ENCODE measurements at places on chromosomes 13 and 19.
A peak's percentile ranks its signal among the peaks of the same experiment; 100 is the strongest.

GRCh38 chr13:51235756-51236490 is 13.7 kb downstream of the FAM124A start:
- no peak for DNase-seq

GRCh38 chr13:44220948-44221347 is 152.7 kb upstream of the SERP2 start:
- no peak for DNase-seq

DNA sequence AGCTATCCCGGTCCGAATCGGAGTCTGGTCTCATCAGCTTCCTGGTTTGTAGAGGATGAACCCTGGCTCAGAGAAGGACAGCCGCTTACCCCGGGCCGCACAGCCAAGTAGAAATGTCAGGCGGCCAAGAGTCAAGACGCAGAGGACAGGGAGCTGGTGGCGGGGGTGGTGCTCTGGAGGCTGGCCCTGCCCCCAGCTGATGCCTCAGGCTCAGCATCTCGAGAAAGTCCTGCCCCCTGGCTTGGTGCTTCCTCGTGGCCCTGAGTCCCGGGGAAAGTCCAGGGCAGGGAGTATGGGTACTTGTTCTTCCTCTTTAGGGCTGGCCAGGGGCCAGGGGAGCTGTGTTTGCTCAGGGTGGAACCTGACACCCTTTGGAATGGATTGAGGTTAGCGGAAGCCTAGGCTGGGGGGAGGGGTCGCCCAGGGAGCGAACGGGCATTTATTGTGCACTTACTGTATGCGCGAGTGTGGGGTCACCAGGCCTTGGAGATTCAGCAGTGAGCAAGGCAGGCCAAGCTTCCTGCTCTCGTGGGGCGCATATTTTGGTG is 2.2 kb downstream of the TJP3 start:
- no peak for DNase-seq

GRCh38 chr19:38656171-38656981 is 8.9 kb downstream of the ACTN4 start:
- DNase-seq: peak; percentile 27

GRCh38 chr13:42396501-42396900 is 124.5 kb downstream of the AKAP11 start:
- DNase-seq: no peak

GRCh38 chr13:30779016-30779415 is 43.7 kb downstream of the ALOX5AP start:
- DNase-seq: no peak

DNA sequence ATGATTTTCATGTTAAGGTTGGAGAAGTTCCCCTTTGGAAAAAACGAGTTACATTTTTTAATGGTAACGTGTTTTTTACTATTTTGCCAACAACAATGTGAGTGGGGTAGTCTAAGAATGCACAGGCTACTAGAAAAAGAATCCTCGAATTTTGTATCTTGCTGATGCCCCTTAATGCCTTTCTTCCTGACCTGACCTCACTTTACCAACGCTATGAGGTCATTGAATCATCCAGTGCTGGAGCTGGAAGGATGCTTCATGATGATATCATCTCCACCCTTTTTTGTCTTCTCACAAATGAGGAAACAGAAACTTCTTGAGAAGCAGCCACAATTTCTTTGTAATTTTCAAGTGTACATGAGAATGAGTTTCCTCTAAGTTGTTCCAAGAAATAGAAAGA is 8.2 kb upstream of the UBL3 start:
- no peak for DNase-seq

GRCh38 chr13:68666774-68667397 is 1436.8 kb upstream of the PCDH9 start:
- DNase-seq: no peak

- DNase-seq: no peak
Observed at GRCh38 chr13:39036212-39036611, 1.7 kb downstream of the PROSER1 start.

DNA sequence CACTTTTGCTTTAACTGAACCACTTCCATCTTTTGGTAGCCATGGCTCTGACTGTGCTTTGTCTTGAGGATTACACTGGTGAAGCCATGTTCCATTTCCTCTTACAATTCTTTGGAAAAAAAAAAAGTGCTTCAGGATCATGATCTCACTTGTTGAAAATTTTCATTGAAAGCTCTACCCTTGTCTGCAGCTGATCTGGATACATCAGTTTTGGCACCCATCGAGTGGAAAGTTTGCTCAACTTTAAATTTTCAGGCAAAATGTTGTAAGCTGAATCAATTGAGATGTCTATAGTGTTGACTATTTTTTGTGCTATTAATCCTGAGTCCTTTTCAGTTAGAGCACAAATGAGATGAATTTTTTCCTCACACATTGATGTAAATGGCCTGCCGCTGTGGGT is 48.3 kb upstream of the RFXAP start:
- no peak for DNase-seq

DNA sequence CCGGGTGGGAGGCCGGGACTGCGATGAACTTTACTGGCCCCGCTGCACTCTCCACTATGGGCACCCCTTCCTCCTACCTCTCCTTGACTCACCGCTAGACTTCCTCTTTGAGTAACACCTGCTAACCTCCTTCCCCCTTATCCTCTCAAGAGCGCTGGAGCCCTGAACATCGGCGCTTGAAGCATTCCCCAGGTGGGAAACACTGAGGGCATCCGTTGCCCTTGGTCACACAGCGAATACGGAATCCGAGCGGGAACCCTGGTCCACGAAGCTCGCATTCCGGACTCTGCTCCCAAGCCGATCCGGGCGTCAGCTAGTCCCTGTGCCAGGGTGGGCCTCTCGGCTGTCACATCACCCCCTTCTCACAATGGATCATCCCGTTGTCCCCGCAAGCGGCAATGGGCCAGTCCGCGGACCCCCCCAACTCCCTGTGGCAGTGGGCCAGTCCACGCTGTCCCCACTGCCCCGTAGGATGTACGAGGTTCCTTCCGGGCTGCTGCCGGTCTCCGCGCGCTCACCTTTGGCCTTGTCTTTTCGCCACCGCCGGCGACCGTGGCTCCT is 4.2 kb downstream of the LIPE start:
- peak; percentile 22 for DNase-seq

DNA sequence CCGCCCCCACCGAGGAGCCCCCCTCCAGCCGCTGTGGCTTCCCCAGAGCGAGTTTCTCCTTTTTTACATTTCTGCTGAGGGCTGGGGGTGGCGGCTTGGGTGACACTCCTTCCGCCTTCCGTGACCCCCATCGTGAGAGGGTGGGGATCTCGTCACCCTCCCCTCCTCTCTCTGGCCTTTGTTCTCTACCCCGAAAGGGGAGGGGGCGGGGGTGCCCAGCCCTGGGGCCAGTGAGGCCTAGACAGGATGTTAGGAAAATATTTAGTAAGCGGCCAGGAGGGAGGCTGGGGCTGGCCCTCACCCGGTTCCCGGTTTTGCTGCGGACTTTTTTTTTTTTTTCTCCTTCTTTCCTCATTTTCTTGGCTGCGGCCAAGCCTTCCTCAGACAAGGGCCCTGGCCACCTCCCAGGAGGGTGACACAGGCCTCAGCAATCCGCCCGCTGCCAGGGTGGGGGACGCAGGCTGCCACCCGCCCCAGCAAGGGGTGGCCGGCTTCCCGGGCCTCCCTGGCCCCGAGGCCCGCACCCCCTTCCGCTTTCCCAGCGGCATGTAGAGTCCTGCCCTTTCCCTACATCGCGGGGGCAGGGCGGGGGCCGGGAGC is 3.9 kb downstream of the MIDN start:
- no peak for DNase-seq

GRCh38 chr13:33678906-33679657 is 138.9 kb upstream of the RFC3 start:
- peak; percentile 43 for DNase-seq

DNA sequence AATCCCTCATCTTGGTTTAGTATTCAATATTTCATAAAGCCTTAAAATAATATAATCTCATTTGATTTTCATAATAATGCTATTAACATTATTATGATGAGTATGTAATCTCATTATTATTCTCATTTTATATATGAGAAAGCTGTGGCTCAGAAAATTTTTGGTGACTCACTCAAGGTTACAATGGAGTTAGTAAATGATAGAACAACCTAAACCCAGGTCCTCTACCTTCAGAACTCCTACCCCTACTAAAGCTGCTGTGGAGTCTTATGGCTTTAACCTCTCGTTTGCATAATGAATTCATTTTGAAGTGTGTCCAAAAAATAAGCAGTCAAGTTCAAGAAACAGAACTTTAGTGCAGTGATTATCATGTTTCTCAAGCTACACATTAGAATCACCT is 226.3 kb downstream of the TBC1D4 start:
- DNase-seq: no peak

DNA sequence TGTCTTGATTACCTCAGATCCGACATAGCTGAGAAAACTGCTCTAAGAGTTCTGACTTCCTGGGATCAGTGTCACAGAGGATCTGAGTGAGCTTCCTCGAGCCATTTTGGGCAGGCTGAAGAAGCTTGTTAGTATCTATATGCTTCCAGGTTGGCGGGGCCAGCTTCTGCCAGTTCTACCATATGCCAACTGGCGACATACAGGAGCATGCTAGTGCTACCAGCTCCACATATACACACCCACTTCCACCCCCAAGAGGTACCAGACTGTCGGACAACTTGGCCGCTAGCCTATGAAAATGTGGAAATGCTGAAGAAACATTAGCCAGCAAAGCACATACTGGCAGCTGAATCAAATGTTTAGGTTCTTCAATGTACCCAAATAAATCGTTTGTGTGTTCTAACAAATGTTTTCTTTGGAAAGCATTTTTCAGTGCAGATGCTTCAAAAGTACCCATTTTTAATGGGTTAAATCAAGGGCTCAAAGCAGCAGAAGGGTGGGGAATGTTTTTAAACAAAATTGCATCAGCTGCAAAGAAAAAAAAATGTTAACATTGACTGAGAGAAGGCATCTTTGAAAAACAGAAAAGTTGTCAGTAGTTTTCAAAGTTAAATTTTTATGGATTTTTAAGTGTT is 163.7 kb downstream of the KLF12 start:
- no peak for DNase-seq

- no peak for DNase-seq
Observed at GRCh38 chr13:21218351-21219035, 42.0 kb downstream of the MRPL57 start.

DNA sequence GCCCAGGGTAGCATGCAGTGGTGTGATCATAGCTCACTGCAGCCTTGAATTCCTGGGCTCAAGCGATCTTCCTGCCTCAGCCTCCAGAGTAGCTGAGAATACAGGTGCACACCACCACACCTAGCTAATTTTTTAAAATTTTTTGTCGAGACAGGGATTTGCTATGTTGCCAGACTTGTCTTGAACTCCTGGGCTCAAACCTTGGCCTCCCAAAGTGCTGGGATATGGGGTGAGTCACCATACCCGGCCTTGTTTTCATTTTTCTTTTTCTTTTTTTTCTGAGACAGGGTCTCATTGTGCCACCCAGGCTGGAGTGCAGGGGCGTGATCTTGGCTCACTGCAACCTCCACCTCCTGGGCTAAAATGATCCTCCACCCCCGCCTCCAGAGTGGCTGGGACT is 38.7 kb downstream of the KEAP1 start:
- no peak for DNase-seq

- no peak for DNase-seq
Observed at GRCh38 chr13:100209857-100210825, 121.2 kb downstream of the PCCA start.

DNA sequence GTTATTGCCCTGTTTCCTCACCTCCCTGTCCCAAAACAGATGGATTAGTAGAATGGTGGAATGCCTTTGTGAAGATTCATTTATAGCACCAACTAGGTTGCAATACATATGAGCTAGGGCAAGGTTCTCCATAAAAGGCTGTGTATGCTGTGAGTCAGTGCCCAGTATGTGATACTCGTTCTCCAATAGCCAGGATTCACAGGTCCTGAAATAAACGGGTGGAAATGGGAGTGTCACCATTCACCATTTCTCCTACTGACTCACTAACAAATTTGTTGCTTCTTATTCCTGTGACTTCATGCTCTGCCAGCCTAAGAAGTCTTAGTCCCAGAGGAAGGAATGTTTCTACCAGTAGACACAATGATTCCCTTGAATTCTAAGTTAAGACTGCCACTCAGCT is 1745.4 kb downstream of the SLITRK1 start:
- no peak for DNase-seq

GRCh38 chr13:44648392-44649103 is 72.4 kb upstream of the TSC22D1 start:
- no peak for DNase-seq

GRCh38 chr13:93915269-93915809 is 564.1 kb downstream of the DCT start:
- no peak for DNase-seq

DNA sequence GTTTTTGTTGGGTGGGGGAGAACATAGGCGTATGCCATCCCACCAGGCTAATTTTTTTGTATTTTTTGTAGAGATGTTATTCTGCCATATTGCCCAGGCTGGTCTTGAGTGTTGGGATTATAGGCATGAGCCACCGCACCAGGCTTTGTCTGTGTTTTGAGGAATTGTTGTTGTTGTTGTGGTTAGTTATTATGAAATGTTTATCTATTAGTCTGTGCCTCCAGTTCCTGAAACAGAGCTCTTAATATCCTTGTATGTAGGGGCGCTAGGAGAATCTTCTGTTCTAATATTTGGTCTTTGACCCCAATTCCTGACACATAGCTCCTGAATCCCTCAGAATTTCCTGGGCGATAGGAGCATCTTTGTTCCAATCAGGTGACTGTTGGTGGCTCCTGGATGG is 5.6 kb upstream of the LATS2 start:
- DNase-seq: no peak

GRCh38 chr13:23695711-23696464 is 125.7 kb downstream of the TNFRSF19 start:
- peak; percentile 39 for DNase-seq

DNA sequence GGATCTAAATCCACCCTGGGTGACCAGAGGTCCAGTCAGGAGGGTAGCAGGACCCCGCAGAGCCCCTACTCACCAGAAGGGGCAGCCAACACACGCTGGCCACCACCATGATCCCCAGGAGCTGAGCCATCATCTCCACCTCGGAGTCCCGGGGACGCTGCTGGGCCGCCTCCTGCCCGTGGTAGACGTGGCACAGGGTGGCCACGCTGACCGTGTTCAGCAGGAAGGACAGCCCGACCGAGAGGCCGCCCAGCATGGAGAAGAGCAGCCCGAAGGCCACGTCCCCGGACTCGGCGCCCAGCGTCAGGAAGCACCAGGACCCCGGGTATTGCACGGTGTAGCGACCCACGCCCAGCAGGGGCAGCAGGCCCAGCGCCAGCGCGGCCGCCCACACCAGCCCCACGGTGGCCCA is 6.9 kb downstream of the TBXA2R start:
- no peak for DNase-seq

GRCh38 chr19:52237197-52237596 is 32.2 kb upstream of the ZNF766 start:
- DNase-seq: no peak

- DNase-seq: no peak
Observed at GRCh38 chr19:7915250-7916102, 846 bp downstream of the TGFBR3L start.

GRCh38 chr19:29260477-29261317 is 47.7 kb upstream of the UQCRFS1 start:
- no peak for DNase-seq

Data from stimulated activated CD4-positive, alpha-beta T cell treated with anti-CD3 and anti-CD28 coated beads, Interleukin-1b, Interleukin-23, amount 100 ng/mL, for 4 hours (primary cell).